Activated T-helper 2 cell treated with anti-CD3 and anti-CD28 coated beads, Interferon-gamma antibody, Interleukin-2, Interleukin-4, amounts not matched to agents 10 μg/mL and 5 μg/mL and 100 μg/mL, durations not matched to agents 14 hours and 24 hours and 36 hours (primary cell): ENCODE measurements at places on chromosomes 1 and 21. TPM values are rescaled to one million over a fixed set of nuclear protein-coding genes. Genes with fewer than 3 reads are reported as not detected.

DNA sequence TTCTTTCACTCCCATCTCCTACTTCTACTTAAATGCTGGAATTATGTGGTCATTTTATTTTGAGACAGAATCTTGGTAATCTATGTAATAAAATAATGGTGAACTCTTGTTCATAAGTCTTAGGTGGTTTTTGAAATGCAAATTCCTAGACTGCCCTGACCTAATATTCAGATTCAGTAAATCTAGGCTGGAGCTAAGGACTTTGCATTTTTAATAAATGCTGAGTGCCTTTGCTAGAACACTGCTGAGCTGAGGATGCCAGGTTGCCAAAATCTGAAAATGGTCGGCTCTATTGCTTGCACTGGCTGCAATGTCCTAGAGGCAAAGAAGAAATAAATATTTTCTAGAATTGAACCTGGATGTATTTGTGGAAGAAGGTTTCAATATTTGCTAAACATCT lies 187.4 kb downstream of the HMCN1 start:
- no peak for DNase-seq

GRCh38 chr1:184191181-184191621 lies 139.7 kb downstream of the TSEN15 start:
- DNase-seq = no peak

- no peak for DNase-seq
These were observed 1.5 kb upstream of the POU2F1 start for GRCh38 chr1:167219194-167219593.

- DNase-seq = no peak
These were observed 18.3 kb downstream of the IL6R start for GRCh38 chr1:154423304-154423987.

DNA sequence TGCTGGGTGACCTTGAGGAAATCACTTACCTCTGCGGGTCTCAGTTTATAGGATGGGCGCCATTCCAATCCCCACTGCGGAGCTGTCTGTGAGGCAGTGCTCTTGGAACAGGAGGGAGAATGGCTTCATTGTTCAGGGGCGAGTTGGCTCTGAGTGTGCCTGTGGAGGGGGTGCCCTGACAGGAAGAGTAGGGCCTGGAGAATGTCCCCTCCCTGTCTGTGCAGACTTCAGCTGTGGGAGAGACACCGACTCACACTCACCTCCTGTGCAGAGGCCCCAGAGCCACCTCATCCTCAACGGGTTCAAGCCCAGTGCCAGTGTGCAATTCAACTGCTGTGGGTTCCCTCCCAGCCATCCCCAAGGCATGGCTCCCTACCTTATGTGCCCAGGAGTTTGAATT lies 17.1 kb downstream of the ADORA1 start:
- DNase-seq = no peak

GRCh38 chr1:245901037-245901436 lies 606.0 kb downstream of the SMYD3 start:
- DNase-seq = no peak

The LRRC38 gene
- not detected in 2 replicates for total RNA-seq

DNA sequence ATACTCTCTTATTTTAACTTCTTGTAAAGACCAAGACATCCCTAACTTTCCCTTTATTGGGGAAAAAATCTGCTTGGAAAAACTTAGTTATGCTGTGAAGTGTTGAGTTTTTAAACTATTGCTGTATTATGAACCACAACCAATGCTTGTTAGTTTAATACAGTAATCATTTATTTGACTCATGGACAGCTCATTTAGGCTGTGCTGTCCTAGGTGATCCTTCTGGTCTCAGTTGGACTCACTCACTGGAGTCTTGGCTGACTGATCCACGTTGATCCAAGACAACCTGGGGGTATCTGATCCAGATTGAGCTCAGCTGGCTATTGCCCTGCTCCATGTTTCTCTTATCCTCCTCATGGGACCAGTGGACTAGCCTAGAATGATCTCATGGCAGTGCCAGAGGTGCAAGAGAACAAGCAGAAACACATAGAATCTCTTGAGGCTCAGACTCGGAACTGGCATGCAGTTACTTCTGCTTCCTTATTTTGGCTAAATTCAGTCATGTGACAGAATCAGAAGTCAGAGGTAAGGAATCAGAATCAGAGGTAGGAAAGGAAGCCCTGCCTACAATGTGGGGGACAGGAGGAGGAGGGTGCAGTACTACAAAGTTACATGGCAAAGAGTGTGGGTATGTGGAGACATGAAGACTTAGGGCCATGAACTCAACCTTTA lies 156.5 kb downstream of the FGGY start:
- DNase-seq = no peak

GRCh38 chr1:115710859-115711624 lies 57.5 kb downstream of the CASQ2 start:
- DNase-seq = no peak

The SAMD13 gene
- total RNA-seq = 0.30 and 0.44 TPM in 2 replicates

DNA sequence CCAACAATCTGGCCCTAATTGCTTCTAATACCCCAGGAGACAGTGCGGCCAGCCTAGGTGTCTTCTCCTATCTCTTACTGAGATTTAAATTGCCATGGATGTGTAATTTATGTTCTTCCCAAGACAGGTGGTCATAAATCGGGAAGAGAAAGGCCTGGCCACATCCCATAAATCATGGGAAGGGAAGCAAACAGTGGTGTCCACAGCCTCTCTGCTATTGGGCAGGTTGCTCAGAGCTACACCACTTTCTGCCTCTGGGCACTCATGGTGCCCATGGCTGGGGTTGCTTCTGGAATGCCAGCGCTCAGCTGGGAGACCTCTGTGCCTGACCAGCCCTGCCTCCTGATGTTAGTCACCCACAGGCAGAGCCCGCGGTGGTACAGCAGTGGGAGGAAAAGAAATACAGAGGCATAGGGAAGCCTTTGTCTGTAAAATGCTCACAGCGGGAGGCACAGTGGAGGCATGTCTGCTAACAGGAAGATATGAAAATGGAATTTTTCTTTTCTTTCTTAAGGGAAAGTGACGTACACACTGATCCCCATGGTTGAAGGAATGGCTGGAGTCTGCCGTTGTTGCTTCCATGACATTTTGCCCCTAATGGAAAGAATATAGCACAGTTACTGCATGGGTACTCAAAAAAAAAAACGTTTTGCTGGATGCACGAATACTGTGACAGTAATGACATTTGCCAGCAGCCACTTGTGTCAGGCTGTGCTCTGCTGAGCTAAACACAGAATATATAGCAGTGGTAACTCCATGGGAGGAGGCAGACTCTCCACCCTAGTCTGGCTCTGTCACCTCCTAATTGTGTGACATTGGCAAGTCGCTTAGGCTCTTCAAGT lies 21.9 kb downstream of the MTARC1 start:
- no peak for DNase-seq

- DNase-seq = no peak
These were observed 13.4 kb upstream of the KIAA1614 start for GRCh38 chr1:180899262-180899661.

GRCh38 chr1:190172651-190173430 lies 304.8 kb downstream of the BRINP3 start:
- no peak for DNase-seq

- DNase-seq = no peak
These were observed 9.3 kb upstream of the ITGB2 start for GRCh38 chr21:44929799-44930542.

DNA sequence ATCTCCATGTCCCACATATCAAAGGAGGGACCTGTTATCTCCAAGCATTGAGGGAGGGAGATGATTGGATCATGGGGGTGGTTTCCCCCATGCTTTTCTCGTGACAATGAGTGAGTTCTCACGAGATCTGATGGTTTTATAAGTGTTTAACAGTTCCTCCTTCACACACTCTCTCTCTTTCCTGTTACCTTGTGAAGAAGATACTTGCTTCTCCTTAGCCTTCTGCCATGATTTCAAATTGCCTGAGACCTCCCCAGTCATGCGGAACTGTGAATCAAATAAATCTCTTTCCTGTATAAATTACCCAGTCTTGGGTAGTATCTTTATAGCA lies 91.6 kb downstream of the DDAH1 start:
- DNase-seq = no peak

GRCh38 chr1:114130846-114131525 lies 22.7 kb downstream of the SYT6 start:
- no peak for DNase-seq

DNA sequence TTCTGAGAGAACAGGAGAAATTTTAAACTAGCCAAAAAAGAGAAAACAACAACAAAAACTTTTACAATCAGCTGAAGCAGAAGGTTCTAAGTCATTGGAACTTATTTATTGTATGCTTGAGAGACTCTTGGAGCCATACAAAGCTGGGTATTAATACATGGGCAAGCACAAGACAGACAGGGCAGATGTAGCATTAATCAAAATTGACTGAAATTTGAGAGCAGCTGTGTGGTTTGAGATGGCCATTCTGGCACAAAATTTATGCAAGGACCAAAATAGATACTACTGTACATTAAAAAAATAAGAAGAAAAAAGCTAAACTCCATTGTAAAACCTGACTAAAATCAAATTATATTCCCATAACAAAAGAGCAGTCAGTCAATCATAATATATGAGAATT lies 892.5 kb downstream of the PLA2G4A start:
- DNase-seq = no peak

GRCh38 chr1:42742617-42743316 lies 2.7 kb upstream of the CLDN19 start:
- DNase-seq = no peak

DNA sequence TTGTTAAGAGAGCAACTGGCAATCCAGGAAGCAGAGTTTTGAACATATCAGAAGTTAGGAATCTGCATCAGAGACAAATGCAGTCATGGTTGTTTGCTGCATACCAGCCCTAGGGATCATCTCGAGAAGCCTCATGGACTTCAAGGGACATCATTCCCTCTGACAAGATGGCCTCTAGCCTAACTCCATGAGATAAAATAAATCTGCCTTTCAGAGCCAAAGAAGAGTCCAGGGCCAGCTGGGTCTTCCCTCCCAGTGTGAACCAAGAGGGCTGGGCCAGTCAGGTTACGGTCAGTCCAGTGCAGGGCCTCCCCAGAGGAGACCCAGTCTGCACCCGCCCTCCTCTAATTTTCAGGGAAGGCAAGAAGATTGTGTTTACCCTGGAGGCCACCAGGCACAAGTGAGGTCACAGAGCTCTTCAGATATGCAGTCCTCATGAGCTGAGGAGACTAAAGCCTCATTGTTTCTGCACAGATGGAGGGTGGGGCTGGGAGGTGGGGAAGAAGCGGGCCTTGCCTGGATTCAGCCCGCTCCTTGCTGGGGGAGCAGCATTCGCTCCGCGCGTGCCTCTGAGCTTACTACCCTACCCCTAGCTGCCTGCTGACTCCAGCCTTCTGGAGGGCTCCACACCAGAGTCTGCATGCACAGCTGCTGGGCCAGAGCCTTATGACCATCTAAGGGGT lies 52.8 kb downstream of the CAPN2 start:
- DNase-seq = no peak

GRCh38 chr1:205260948-205261732 lies 33.4 kb downstream of the TMCC2 start:
- DNase-seq = no peak

- no peak for DNase-seq
These were observed 29.6 kb upstream of the C1orf105 start for GRCh38 chr1:172390683-172391551.

The FASLG gene
- total RNA-seq = 22.5 and 23.7 TPM in 2 replicates

- DNase-seq = no peak
These were observed 19.3 kb downstream of the TP73 start for GRCh38 chr1:3671371-3672180.

The REN gene
- not detected in 2 replicates for total RNA-seq

The SRRM1 gene
- total RNA-seq = 212 and 223 TPM in 2 replicates

The P3H1 gene
- 47.9 and 56.7 TPM in 2 replicates for total RNA-seq

The RGS13 gene
- total RNA-seq = not detected in 2 replicates

DNA sequence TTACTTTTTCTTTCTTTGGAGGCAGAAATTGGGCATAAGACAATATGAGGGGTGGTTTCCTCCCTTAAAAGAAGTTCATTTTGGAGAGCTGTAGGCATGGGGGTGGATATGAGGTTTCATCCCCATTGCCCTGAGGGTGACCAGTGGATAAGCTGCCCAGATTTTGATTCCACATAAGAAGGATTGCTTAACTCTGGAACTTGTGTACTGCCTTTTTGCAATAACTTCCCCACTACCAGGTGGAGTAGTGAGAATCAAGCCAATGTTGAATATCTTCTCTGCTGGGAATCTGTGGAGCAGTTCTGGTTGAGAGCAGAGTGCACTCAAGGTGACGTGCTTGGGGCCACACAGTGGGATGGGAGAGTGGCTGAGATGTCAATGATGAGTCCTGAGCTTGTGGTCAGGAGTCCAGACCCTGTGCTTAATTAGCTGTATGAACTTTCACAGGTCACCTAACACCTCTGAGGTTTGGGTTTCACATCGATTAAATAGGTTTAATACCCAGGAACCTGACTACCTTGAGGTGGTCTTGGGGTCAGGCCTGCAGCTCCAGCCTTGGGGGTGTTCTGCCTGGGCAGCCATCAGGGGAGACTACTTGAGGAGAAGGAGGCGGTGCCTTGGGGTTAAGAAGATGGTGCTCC lies 152.9 kb downstream of the FCRL5 start:
- DNase-seq = no peak

The LHX8 gene
- total RNA-seq = not detected in 2 replicates

The PCAT6 gene
- 1.6 TPM in 2 replicates for total RNA-seq

DNA sequence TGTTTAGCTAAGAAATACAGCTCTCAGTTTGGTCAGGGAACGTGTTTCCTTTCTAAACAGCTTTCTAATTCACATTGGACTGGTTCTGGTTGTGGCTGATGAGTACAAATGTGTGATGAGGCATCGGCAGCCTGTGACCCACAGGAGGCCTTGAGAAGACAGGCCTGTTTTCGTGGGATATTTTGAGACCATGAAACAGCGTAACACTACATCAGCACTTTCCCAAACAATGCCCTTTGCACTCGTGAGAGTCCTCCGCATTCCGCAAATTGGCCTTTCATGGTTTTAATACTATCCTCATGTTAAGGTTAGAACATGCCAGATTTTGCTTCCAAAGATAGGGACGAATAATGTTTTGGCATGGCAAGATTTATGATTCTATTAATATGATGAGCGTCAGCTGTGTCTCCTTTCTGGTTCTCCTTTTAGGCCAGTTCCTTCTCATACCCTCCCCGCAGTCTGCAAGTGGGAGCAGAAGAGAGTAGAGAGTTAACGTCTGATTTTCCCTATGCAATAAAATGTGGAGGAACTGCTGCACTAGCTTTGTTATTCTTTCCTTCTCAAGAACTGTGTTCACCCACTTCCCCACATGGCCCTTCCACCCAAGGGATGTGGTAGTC lies 84.3 kb upstream of the L1TD1 start:
- no peak for DNase-seq

The PAPPA2 gene
- total RNA-seq = 0.05 TPM in 1 of 2 replicates, not detected in the other

- no peak for DNase-seq
These were observed 118.2 kb downstream of the FOXD2 start for GRCh38 chr1:47555841-47556560.

The DPT gene
- total RNA-seq = not detected in 2 replicates

DNA sequence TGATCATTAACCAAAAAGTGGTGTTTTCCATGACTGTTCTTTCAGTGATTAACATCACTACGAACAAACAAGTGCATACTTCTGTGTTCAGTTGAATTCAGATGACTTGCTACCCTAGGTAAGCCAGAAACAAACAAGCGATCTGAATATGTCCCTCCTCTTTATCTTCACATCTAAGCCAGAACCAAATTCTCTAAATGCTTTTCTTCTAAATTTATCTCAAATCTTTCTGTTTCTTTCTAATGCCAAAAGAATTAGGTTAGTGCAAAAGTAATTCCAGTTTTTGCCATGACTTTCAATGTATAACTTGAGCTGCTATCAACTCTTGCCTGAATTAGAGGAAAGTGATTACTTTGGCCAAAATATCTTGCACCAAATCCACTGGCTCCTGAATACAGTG lies 481.2 kb downstream of the COL11A1 start:
- no peak for DNase-seq

GRCh38 chr1:169072945-169073725 lies 33.4 kb upstream of the ATP1B1 start:
- no peak for DNase-seq
